ENCODE measurements at places on chromosomes 7 and 10.

GRCh38 chr10:113498997-113499396, 53.9 kb upstream of the HABP2 start:
- DNase-seq: no peak

DNA sequence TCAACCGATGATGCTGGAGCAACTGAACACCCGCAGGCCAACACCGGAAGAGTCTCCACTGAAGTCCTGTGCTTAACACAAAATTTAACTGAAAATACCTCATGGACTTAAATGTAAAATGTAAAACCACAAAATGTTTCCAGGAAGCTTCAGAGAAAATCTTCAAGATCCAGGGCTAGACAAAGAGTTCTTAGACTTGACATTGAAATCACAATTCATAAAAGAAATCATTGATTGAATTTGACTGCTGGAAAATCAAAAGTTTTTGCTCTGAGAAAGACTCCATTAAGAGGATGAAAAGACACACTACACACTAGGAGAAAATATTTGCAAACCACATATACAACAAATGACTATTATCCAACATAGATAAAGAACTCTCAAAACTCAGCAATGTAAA, 234.7 kb upstream of the PPP2R2D start:
- DNase-seq: no peak

- DNase-seq: no peak
These were observed 37.1 kb downstream of the TMEM229A start for GRCh38 chr7:123995617-123996326.

- no peak for DNase-seq
These were observed 28.4 kb downstream of the CAMK1D start for GRCh38 chr10:12377658-12378290.

- DNase-seq: peak; percentile 29
These were observed 73.2 kb downstream of the PARP12 start for GRCh38 chr7:139989366-139990141.

DNA sequence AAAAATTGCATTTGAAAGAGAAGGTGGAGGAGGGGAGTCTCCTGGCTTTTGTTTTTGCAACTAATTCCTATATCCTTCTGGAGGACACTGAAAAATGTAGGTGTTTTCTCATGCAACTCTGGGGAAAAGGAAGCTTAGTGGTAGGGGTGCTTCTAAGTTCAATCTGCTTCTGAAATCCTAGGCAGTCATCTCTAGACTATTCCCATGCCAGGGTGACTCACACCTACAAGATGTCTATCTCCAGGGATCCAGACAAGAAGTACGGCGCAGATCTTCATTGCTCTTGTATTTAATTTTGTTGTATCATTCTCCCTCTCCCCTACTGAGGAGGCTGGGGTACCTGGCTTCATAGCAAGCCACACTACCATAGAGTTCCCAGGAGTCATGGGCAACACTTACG, 258.8 kb downstream of the PHF14 start:
- DNase-seq: no peak

- no peak for DNase-seq
These were observed 27.4 kb upstream of the PSAP start for GRCh38 chr10:71878327-71879034.

DNA sequence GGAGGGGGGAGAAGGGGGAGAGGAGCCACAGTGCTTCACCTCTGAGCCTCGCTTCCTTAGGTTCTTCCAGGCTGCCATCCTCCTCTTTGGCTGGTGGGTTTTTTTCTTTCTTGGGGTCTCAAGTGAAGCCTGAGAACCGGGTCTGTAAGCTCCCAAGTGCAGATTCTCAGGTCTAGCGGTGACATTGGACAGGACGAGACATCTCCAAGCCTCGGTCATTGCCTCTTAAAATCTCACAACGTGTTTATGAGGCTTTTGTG, 817 bp upstream of the IL15RA start:
- DNase-seq: no peak

- DNase-seq: no peak
These were observed 7.5 kb downstream of the ASB4 start for GRCh38 chr7:95493247-95493646.
